ENCODE measurements at places on chromosomes 16 and 17.

DNA sequence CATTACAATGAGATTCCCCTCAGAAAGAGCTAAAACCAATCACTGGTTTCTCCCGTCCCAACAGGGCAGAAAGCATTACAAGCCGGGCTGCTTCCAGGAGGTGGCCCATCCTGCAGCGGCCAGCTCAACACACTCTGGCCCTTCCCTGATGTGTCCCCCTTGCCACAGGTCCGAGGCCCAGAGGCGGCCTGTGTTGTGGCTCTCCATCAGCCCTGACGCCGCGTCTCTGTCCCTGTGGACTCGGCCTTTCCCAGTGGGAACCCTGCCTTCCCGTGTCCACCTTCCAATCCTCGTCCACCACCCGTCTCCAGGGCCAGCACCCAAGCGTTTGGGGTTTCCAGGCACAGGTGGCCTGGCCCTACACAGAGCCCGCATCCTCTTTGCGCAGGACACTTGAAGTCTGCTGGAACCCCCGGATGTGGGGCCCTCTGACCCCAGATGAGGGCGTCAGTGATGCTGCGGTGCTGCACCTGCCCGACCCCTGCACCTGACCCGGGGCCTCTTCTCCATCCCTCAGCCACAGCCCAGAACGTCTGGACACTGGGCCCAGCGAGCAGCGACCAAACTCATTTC is 21.1 kb downstream of the RAB40B start:
- DNase-seq = no peak

DNA sequence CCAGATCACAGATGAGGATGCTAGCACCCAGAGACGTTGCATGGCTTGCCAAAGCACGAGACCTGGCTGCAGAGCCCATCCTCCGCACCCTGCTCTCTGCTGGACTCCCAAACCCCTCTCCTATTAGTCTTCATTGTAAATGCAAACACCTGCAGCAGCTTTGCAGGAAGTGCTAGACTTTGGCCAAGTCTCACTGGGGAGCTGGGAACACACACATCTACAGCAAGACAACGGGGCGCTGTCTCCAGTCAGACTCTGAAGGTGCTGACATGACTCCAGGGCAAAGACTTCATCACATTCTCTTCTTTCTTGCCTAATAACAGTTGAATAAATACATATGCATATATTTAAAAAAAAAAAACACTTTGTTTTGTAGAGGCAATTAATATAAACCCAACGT is 43.8 kb downstream of the CYTH1 start:
- DNase-seq = no peak

DNA sequence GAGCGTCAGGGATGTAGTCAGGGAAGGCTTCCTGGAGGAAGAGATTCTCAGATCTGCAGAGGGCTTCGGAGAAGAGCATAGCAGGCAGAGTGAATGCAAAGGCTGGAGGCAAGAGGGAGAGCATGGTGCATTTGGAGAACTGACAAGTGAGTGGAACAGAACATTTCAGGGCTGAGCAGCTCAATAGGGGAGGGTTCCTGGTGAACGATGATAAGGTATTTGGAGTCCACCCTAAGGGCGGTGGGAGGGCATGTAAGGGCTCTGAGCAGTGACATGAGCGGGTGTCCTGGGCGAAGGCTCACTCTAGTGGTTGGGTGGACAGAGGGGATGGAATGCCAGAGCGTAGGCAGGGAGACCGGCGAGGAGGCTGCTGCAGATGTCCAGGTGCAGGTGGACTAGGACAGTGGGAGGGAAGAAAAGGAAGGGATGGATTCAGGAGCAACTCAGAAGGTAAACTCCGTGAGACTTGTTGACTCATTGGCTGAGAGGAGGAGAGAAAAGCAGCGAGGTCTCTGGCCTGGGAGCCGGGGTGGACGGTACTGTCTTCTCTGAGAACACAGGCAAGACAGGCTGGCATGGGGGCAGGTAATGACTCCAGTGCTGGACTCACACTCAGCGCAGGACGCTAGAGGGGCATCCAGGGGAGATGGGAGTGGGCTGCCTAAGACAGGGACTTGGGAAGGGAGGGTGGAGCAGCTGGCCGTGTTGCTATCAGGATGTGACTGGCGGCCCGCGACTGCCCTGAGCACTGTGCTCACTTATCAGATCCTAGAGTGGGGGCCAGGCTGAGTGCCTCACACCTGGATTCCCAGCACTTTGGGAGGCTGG is 1.4 kb upstream of the PITPNA start:
- DNase-seq = no peak

DNA sequence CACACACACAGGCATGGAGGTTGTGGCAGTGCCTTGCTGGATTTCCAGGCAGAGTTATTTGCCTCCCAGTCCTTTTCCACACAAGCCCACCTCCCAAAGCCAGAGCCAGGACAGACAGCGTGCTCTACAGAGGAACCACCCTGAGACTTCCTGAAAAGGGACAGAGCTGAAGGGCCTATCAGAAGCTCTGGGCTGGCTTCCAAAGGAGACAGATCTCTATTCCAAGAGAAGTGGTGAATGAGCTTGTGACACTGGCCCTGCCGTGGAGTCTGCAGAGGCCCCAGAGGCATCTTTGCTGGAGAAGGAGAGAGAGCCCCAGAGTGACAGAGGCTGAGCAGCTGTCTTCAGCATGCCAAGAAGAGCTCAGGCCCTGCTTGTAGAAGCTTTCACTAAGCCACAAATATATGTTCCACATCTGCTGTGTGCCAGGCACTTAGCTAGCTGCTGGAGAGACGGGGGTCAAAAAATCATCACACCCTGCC is 8.3 kb upstream of the LPCAT2 start:
- no peak for DNase-seq

- DNase-seq = no peak
Measured at GRCh38 chr16:48503336-48503735, 106.6 kb downstream of the N4BP1 start.

DNA sequence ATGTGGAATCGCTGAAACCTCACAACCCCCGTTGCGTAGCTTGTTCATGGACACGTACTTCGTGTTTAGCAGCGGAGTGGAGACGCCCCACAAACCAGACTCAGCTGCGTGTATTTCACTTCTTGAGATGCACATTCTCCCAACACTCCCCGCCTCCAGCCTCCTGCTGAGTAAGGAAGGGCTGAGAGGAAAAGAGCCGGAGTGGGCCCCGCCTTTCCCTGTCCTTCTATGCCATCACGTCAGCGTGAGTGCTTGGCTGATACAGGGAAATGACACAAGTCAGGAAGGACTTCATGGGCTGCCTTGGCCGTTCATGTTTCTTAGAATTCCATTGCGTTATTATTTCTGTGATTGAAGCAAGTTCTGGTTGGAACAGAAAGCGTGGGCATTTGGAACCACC is 68.6 kb upstream of the CBX4 start:
- DNase-seq = no peak

DNA sequence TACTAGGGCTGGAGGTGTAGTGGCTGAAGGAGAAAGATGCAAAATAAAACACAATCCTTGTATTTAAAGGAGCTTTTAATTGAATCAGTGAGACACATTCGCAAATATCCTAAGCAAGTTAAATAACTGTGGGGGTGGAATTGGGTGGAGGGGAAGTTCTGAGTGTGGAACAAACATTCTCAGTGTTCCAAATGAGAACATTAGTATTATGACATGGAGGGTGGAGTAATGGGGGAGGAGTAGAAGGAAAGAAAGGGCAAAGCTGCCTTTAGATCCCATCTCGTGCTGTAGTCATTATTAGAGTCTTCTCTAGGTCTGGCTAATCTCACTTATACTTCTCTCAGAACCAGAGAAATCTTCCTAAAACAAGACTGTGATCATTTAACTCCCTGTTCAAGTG is 169.7 kb downstream of the ANKFN1 start:
- DNase-seq = no peak

- no peak for DNase-seq
Measured at GRCh38 chr17:29357821-29358232, 32.3 kb upstream of the TAOK1 start.

GRCh38 chr17:44071198-44071520 is 624 bp downstream of the G6PC3 start:
- DNase-seq = no peak

GRCh38 chr16:1150511-1150982 is 2.4 kb upstream of the CACNA1H start:
- DNase-seq = no peak

GRCh38 chr17:37713028-37713431 is 31.8 kb downstream of the HNF1B start:
- no peak for DNase-seq

GRCh38 chr17:48498164-48498850 is 32.5 kb downstream of the HOXB1 start:
- DNase-seq = no peak

DNA sequence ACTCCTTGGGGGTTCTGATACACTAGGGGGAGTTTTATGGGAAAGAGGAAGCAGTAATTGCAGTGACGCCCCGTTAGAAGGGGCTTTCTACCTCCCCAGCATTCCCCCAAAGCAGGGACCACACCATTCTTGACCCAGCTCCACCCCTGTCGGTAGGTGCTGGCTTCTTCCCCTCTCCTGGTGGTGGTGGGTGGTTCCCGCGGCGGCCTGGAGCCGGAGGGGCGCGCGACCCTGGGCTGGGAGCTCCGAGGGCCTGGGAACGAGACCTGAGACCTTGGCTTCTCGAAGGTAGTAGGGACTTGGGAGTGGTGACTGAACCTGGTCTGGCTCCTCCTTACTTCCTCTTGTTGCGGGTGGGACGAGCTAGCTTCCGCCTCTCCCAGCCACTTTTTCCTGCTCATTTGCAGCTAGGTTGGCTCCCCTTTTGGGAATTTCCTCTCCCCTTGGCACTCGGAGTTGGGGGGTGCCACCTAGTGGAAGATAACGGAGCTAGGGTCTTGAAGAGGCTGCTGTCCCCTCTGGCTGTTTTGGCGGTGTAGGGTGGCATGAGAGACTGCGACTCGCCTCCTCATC is 438 bp downstream of the GRN start:
- DNase-seq = no peak

DNA sequence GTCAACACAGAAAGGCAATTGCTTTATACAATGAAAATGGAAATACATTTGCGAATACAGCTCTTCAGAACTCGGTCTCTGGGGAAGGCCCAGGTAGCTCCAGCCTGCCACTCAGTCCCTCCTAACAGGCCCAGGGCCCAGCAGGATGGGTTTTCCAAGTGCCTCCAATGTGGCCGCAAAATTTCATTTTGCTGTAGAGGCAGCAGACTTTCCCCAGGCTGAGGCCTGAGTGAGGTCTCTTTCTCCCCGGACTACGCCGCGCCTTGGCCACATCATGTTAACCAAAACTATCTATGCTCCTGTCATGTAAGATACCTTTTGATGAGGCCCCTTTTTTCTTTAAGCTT is 606.0 kb upstream of the SALL1 start:
- no peak for DNase-seq

GRCh38 chr17:1110862-1111598 is 68.8 kb downstream of the ABR start:
- DNase-seq = no peak

DNA sequence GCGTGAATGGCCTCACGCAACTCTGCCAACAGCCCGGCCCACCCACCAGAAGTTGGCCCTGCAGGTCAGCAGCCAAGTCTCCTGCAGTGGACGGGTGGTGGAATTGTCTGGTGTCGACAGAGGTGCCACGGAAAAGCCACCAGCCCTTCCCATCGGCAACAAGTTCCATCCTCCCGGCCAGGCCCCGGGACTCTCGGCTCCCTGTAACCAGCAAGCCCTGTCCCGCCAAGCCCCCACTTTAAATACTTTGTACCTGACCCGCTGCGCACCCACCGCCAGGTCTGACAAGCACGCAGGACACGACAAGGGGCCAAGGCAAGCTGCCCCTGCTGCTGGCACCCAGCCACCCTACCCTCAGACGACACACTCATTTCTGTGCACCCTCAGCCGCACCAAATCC is 100.8 kb downstream of the RBFOX3 start:
- DNase-seq = no peak

DNA sequence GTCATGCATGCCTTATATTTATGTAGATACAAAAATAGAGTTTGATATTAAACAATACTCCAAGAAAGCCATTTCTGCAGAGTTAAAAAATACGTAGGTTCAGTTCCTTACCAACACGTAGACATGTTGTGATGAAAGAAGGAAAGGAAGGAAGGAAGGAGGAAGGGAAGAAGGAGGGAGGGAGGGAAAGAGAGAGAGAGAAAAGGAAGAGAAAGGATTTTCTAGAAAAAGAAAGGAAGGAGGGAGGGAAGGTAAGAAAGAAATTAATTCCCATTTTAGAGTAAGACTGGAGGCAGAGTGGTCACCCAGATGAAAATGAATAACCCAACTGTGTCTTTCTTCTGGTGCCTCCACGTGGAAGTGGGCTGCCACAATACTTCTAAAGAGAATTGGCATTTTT is 652.1 kb downstream of the WWOX start:
- no peak for DNase-seq
